Stimulated activated effector memory CD8-positive, alpha-beta T cell treated with anti-CD3 and anti-CD28 coated beads, Interleukin-12 subunit alpha, Interleukin-12 subunit beta, amount 100 ng/mL, for 72 hours (primary cell): ENCODE measurements at places on chromosomes 5 and 9.

DNA sequence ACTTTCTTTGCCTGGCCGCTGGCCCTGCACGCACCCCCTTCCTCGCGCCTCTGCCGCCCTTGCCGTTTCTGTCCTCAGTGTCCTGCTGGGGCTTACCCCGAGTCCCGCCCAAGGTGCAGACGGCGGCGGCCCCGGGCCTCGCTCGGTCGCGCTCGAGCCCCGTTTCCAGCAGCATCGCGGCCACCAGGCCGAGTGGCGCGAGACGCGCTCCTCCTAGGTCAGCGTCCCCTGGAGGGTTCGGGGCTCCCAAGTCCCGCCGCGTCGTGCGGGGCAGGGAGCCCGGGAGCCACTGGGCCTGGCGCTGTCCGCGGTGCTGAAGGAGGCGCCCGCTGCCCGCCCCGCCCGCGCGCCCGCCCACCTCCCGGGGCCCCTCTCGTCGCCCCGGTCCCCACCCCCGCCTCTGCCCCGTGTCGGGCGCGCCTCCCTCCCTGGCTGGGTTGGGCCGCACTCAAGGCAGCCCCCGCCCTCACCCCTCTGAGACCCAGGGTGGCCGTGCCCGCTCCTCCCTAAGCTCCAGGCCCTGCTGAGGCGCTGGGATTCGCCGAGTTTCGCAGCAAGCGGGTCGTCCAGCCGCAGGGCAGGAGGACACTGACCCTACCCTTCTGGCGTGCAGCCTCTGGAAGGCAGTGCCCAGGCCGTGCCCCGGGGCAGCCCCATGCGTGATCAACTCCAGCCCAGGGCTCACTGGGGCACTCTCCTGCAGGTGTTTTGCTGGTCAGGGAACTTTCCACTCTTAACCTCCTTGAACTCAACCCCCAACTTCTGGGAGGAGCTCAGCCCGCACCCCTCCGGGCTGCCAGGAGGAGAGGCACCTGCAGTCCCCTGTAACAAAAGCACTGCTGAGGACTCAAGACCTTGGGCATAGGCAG, at the start of gene LHX3:
Gene LHX3 (minus strand): TSS at position 291 of the 869 bp plus-strand sequence. CDS start 116 bp downstream, at position 175.
- DNase-seq: no peak

- no peak for DNase-seq
Observed at GRCh38 chr9:93287189-93287552, 103.2 kb downstream of the WNK2 start.

- DNase-seq: no peak
Observed at GRCh38 chr9:96502539-96503373, 52.8 kb downstream of the HABP4 start.

GRCh38 chr5:42542106-42542505, 118.9 kb downstream of the GHR start:
- DNase-seq: no peak

GRCh38 chr5:141711687-141712086, 29.7 kb upstream of the ARAP3 start:
- DNase-seq: no peak
